ENCODE measurements at places on chromosomes 7 and 10. TPM values are rescaled to one million over a fixed set of nuclear protein-coding genes. Genes with fewer than 3 reads are reported as not detected.

Gene CYP3A5
- 2.5 TPM for total RNA-seq

Gene OR2A1
- total RNA-seq, result not detected

Gene PLPP4
- total RNA-seq, result not detected

Gene OR9A2
- not detected for total RNA-seq

Gene ATG9B
- 0.60 TPM for total RNA-seq

Gene GARIN1A
- total RNA-seq, result 0.45 TPM

Gene GJD4
- total RNA-seq, result 0.06 TPM

Gene ASAH2
- 3.6 TPM for total RNA-seq

Gene TAS2R41
- total RNA-seq, result not detected

Gene BICC1
- 20.6 TPM for total RNA-seq

Gene OR2A5
- total RNA-seq, result not detected

Gene LRRD1
- not detected for total RNA-seq

Gene TLL2
- total RNA-seq, result 0.09 TPM

Gene NUTM2D
- 1.2 TPM for total RNA-seq

Gene TACC2
- total RNA-seq, result 83.1 TPM

Gene ZP3
- 19.3 TPM for total RNA-seq

Gene AGBL3
- 1.1 TPM for total RNA-seq

Gene IGF2BP3
- total RNA-seq, result 30.4 TPM

Gene FAM237B
- not detected for total RNA-seq

Gene PPP1R3C
- 20.4 TPM for total RNA-seq

Gene KLLN
- 0.66 TPM for total RNA-seq

Gene NHLRC2
- total RNA-seq, result 7.4 TPM

Gene MYO1G
- total RNA-seq, result 0.14 TPM
